ENCODE measurements at places on chromosomes 16 and 17. TPM values are rescaled to one million over a fixed set of nuclear protein-coding genes. Genes with fewer than 3 reads are reported as not detected.
A peak's percentile ranks its signal among the peaks of the same experiment; 100 is the strongest.

DNA sequence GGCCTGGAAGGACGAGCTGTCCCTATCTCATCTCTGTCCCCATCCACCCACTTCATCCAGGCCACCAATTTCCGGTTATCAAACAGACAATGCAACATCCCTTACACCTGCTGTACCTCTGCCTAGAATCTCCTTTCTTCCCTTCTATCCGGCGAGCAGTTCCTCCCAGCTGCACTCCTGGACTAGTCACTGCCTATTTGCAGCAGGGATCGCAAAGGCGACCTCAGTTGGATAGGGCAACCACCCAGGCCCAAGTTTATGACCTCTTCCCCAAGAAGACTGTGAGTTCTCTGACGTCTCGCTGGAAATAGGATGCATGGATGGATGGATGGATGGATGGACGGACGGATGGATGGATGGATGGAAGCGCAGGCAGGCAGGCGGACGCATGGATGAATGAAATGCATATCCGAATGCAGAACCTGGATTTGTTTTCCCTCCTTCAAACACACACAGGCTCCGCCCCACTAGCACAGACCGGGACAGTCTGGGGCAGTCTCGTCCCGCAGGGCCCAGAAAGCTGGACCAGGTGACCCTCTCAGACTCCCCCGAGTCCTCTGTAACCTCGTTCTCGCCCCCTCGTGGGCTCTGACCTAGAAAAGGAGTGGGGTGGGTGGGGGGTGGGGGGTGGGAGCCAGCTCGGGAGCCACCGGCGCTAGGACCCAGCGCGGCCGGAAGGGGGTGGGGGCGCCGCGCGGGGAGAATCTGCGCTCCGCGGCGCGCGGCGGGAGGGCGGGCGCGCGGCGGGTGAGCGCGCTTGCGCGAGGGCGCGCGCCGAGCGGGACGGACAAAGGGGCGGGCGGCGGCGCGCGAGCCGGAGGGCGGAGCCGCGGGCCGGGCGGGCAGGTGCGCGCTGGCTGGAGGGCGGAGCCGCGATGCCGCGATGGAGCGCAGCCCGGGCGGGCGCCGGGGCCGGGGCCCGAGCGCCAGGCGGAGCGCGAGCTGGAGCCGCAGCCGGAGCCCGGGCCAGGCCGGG is at the start of gene SBK1:
Gene SBK1 (plus strand): TSS at position 875 of the 976 bp plus-strand sequence. CDS start 24,867 bp downstream, outside the sequence.
- no peaks in the 10 kb centered on the region for H3K36me3 ChIP-seq
- H3K4me1 ChIP-seq = no peaks in the 10 kb centered on the region
- peak within 1 kb of the TSS; percentile 55 for H3K27ac ChIP-seq
- H3K4me3 ChIP-seq = peak within 1 kb of the TSS; percentile 66
- peak; percentile 38 for DNase-seq

PDILT gene
- not detected for total RNA-seq

DNA sequence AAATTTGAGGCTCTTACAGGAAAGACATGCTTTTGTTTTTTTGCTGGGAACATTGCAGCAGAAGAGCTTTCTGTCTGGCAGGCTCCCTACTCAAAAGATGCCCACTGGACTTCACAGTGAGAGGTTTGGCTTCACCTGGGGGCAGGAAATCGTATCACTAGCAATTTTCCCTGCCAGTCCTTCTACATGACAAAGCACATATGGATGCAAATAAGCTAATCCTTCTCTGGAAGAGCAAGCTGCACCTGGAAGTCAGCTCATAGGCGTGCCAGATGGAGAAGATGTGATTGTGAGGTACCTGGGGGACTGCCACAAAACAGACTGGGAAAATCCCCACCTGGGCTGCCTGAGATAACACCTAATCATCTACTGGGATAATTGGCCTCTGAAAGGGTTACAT is 195.0 kb upstream of the CPHXL start:
- no peaks in the 10 kb centered on the region for H3K36me3 ChIP-seq
- no peak overlapping the region for H3K27ac ChIP-seq
- H3K4me3 ChIP-seq = no peak overlapping the region
- DNase-seq = no peak
- no peaks in the 10 kb centered on the region for H3K4me1 ChIP-seq

AIPL1 gene
- total RNA-seq = not detected

KCNH6 gene
- total RNA-seq = 0.28 TPM

DNA sequence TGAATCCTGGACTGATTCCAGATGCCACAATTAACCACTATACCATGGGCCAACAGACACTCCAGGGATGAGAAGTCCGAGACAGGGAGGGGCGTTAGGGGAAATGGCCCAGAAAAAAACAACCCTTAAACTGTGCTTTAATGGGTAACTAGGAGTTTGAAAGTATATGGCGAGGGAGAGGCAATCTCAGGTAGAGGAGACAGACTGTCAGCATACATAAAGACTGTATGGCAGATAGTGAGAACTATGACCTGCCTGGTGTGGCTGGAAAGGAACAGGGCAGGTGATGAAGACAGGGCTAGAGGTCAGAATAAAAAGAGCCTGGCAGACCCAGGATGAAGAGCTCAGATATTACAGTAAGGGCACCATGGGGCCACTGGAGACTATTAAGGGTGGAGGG is 8.1 kb downstream of the ZZEF1 start:
- no peak overlapping the region for H3K27ac ChIP-seq
- H3K4me1 ChIP-seq = no peaks in the 10 kb centered on the region
- H3K27me3 ChIP-seq = no peaks in the 10 kb centered on the region
- H3K4me3 ChIP-seq = no peak overlapping the region

GRCh38 chr17:38748149-38748891 is at the start of gene PCGF2:
Gene PCGF2 (minus strand): TSS chr17:38748336. CDS start chr17:38740402, 7,934 bp downstream.
- DNase-seq = peak; percentile 89
- peak within 1 kb of the TSS; percentile 94 for H3K27ac ChIP-seq

SULT1A2 gene
- not detected for total RNA-seq
